ENCODE measurements at places on chromosomes 11 and 22.

- no peak for DNase-seq
These were observed 33.8 kb upstream of the APOA1 start for GRCh38 chr11:116871248-116871647.

DNA sequence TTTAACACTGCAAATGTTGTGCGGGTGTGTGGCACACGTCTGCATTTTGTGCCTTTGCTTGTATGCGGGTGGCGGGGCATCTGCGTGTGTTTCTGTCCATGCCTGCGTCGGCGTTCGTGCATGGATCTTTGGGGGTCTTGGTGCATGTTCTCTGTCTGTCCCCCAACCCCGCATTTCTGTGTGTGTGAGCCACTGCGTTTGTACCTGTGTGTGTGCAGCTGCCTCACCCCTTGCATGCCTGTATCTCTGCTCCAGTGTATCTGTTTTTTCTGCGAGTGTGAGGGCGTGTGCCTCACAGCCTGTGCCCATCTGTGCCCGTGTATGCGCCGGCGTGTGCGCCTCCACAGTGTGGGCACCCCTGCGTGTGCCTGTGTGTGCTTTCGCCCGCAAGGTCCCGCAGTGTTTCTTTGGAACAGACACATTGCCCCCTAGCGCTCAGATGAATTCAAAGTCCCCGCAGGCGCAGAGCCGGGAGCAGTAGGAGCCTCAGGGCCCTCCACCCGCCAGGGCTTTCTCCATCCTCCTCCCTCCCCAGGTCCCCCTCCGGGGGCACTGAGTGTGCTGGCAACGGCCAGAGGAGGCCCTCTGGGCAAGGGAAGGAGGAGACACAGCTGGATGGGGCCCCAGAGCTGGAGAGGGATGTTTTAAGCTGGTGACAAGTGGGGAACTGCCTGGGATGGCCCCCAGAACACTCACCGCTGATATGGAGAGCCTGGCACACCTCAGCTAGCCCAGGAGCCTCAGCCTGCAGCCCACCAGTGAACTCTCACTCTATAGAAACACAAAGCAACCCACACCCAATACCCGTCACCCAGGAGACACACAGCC, 3.1 kb upstream of the MN1 start:
- DNase-seq: peak; percentile 16

GRCh38 chr11:95254716-95255115, 23.7 kb upstream of the SESN3 start:
- no peak for DNase-seq

GRCh38 chr22:35697142-35697541, 20.5 kb upstream of the APOL5 start:
- DNase-seq: no peak

DNA sequence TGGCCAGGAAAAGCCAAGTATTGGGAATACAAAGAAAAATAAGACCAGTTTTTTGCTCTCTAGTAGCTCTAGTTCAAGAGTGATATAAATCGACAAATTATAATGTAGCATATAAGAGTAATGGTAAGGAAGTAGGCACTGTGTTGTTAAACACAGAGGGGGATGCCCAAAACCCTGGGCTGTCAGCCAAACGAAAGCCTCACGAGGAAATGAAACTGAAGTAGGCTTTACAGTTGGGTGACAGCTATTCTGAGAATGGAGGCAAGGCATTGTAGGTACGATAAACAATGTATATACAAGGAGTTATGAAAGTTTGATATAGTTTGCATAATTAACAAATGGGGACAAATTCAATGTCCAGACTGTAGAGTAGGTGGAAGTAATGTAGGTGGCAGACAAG, 176.4 kb downstream of the FAM181B start:
- no peak for DNase-seq

- DNase-seq: peak; percentile 68
These were observed 163.4 kb upstream of the NCAM1 start for GRCh38 chr11:112797648-112798293.

DNA sequence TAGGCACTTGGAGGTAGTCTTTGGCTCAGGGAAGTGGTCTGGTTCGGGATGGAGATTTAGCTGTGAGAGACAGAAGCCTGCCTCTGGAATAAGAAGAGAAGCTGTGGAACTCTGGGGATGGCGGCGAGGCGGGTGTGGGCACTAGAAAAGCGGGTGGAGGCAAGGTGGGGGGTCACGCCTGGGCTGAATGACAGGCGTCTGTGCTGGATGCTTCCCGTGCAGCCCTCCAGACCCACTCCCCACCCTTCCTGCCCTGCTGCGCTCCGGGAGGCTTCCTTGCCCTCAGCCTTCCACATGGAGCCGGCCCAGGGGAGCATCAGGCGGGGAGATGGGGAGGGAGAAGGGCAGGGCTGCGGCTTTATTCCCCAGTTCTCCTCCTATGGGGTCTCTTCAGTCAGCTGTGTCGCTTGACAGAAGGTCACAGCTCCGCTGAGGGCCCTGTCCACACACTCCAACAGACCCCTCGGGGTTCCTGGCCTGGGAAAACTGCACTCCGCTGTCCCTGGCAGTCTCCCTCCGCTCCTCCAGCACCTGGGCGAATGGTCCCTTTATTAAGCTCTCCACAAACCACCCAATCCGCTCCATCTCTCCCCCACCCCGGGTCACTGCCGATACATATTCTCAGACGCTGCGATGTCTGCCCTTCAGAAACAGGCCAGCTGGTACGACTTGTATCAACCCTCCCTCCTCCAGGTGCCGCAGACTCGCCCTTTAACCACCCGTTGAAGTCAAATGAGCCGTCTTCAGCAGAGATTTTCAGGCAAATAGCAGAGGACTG, 6.2 kb downstream of the DNAJB13 start:
- no peak for DNase-seq

DNA sequence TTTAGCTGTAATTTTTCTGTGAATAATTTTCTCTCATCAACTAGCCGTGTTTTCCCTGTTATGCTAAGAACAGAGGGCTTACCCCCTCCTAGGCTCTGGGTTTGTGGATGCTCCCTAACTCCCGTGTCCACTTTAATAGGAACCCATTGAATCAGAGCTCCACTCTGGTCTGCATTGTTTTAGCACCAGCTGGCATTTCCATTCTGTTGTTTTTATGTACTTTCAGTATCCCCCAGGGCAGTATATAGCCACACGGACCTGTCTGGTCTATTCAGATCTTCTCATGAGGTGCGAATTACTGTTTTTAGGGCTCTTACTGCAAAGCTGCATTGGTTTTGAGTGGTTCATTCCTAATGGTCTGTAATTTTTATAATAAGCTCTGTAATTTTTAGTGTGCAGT, 16.0 kb downstream of the POLD3 start:
- no peak for DNase-seq

DNA sequence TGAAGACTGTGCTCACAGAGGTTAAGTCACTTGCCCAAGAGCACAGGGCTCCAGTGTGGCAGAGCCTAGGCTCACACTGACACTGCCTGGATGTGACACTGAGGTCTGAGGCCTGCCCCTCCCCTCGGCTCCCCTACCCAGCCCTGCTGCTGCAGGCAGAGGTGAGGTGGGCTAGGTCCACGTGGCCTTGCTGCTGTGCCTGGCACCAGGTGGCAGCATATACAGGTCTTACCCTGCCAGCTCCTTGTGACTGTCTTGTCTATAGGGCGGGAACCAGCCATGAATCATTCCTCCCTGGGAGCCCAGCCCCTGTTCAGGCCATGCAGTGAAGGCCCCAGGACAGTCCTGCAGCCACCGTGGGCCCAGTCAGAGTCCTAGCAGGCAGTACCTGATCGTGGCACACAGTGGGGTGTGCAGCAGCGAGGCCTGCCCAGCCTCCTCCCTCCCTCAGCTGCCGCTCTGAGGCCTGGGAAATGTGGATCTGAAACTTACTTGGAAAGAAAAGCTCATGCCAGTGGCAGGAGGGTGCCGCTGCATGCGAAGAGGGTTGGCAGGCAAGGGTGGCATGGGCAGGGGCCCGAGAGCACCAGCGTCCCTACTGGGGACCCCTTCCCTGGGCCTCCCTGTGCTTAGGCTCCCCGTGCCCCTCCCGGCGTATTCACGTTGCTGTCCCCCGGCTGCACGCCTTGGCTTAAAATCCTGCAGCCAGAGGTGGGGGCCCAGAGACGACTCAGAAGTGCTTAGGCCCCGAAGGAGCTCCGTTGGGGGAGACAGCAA, 1.2 kb upstream of the CERK start:
- no peak for DNase-seq

DNA sequence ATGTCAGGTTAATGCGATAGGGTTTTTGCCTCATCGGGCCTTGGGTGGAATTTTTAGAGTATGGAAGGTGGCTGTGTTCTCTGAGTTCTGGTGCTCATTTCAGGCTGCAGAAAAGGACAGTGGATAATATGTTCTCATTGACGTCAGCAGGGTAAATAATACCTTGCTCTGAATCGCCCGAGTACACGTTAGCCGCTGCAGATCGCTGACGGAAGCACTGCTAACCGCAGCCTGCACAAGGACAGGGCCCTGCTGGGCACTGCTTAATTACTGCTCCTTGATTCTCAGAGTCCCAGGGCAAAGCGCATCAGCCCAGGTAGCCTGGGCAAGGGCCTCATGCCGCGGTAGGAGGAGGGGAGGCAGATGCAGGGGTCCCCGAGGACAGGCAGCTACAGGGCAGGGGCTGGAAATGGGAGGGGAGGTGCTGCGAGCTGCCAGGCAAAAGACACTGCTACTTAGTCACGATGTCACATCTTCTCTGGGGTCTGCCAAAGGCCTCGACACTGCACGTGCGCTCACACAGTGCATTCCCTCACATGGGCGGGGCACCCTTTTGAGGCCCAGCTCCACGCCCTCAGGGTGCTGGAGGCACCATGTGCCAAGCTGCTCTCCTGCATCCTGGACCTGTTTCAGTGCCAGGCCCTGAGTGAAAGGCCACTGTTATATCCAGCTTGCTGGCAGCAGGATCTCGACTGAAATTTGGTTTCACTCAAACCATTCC, 35.2 kb downstream of the PPP2R1B start:
- DNase-seq: peak; percentile 80

DNA sequence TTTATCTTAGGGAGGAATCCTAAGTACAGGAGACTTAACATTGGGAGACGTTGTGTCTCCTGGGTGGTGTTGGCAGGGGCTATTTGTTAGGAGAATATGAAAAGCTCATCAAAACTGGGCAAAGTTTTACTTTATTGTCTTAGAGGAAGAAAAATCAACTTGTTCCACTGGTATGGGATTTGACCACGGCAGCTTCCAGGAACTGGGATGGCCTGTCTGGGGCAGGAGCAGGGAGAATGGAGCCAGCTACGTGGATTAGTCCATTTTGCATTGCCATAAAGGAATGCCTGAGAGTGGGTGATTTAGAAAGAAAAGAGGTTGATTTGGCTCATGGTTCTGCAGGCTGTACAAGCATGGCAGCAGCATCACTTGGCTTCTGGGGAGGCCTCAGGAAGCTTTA, 198.4 kb downstream of the ADAMTS15 start:
- DNase-seq: no peak

DNA sequence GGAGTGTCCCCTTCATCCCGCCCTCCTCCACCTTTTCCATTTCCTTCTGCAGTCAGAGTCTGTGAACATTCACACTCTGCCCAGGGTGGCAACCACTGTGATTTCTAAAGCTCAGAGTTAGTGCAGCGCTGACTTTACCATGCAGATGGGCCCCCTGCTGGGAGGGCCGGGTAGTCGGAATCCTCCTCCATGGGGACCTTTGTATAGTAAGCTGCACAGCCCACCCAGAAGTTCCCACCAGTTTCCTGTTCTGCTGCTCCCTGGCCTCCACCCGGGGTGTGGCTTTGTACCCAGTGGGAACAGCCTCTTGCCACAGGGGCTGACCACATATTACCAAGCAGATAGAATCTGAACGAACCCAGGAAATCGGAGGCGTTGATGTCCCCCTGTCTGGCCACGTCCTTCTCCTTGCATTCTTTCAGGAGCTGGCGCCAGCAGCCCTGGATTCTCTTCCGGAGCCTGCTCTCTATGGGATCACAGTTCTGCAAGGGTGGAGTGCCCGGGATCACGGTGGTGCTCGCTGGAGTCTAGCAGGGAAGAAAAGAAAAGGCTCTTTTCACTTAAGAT, 125.3 kb downstream of the MPPED1 start:
- DNase-seq: no peak

DNA sequence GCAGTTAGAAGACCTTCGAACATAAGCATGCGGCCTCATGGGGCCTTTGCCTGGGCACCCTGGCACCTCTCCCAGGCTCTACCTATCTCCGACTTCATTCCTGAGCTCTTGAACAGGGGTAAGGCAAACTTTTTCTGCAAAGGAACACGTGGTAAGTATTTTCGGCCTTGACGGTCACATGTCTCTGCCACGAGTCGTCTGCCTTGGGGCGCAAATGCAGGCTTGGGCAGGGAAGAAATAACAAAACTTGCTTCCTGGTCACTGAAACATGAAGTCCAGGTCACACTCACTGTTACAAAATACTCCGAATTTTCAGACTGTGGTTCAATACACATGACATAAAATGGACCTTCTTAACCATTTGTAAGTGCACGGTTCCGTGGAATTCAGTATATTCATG, 3.4 kb upstream of the ASCL2 start:
- DNase-seq: no peak

DNA sequence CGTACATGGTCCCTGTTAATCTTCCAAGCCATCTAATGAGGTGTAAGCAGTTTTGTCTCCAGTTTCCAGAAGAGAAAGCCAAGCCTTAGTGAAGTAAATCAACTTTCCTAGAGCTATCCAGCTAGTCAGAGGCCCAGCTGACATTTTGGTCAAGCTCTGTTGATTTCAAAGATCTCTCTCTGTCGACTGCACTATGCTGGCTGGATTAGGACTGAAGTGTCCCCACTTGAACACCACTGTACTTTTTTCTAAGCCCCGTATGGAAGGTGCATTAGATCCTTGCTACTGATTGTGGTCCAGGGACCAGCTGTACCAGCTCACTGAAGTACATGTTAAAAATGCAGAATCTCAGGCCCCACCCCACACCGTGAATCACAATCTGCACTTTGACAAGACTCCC, 176.5 kb upstream of the NAV2 start:
- no peak for DNase-seq

DNA sequence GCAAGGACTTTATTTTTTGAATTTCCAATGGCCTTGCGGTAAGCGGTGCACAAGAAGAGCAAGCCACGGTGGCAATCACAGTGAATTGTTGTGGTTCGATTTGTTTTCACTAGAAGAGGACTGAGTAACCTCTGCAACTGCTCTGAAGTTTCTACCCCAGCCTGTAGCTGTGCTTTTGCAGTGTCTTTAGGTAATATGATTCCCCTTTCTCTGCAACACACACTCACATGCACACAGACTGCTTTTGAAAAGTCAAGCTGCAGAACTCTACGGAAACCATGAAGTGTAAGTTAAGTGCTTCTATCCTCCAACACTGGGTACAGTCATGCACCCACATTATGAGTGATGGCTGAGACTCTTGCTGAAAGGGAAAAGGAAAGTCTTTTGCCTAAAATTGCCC, 38.4 kb downstream of the CD44 start:
- DNase-seq: no peak

DNA sequence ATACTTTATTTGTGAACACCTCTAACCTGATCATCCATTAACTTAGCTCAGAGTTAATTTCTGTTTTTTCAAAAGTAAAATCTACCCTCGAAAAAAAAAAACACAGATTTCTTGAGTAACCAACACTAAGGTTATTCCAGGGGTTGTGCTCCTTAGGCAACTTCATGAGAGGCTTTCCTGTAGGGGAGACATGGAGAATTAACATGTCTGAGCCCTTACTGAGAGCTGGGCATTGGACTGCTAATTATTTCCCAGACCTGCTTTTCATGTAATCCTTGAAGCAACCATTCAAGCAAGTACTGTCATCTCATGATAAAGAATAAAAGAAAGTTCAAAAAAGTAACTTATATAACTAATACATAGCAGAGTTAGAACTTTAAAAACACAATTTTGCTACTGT, 13.5 kb upstream of the UPB1 start:
- DNase-seq: no peak

Data from NCI-H774 (cell line).